ENCODE measurements at places on chromosomes 3 and 15.

DNA sequence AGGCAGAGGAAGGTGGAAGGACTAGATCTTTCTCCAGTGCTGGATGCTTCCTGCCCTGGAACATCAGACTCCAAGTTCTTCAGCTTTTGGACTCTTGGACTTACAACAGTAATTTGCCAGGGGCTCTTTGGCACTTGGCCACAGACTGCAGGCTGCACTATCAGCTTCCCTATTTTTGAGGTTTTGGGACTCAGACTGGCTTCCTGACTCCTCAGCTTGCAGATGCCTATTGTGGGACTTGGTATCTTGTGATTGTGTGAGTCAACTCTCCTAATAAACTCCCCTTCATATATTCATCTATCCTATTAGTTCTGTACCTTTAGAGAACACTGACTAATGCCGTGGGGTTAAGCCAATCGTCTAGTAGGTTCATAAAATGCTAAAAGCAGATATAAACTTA is 8.8 kb upstream of the B3GNT5 start:
- no peak for DNase-seq

GRCh38 chr3:55818485-55818884 is 331.4 kb upstream of the WNT5A start:
- DNase-seq, result no peak

DNA sequence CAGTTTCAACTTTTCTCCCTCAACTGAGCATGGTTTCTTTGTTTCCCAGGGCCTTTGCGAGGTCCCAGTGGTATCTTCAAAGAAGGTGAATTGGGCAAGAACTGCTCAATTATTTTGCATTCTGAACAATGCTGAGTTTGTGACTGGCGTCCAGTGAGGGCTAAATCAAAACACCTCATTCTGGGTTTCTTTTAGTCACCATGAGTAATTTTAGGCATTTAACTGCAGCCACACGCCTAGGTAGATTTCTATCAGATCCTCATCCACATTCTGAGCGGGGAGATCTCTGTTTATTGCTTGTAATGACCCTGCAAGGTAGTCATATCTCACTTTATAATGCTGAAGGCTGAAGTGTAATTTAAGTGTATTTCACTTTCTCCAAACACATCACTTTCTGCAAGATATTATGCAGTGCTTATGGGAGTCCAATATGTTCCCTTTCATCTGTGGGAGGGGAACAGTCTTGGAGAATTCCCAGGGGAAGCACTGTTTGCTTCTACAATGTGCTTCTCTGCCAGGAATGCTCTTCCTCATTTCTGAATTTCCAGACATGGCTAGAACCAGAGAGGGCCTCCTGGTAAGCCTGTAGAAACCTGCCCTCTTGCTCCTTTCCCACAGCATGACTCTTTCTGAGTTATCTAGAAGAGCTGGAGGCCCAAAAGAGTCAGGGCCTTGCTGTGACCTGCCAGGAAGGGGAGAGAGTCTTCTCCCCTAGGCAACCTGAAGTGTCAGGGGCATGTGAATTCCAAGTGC is 91.7 kb downstream of the FRMD4B start:
- no peak for DNase-seq

GRCh38 chr3:134328147-134328591 is 46.1 kb downstream of the AMOTL2 start:
- no peak for DNase-seq

GRCh38 chr15:101434032-101434920 is 55.2 kb downstream of the PCSK6 start:
- no peak for DNase-seq

DNA sequence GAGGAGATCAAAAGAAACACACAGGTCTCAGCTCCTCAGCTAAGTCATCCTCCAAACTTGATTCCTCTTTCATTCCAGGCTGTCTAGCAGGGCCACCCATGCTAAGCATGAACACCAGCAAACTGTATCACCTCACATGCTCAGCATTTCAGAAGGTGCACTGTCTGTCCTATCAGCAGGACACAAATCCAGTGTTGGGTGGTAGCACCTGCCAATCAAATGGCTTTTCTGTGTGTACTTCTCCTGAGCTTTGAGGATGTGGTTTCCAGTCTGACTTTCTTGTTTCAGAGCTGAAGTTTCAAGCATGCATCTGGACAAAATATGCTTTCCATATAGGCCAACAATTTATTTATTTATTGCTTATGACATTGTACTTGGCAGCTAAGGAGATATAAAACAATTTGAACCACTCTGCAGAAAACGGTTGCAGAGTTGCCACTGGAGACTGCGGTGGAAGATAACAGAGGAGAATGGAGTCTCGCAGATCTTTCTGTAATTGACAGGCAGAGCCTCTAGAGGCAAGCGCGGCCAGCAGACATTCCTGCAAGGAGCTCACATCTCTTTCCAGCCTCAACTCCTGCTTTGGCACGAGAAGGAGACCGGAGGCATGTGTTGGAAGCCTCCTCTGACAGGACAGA is 167.1 kb upstream of the WNT5A start:
- DNase-seq, result no peak

DNA sequence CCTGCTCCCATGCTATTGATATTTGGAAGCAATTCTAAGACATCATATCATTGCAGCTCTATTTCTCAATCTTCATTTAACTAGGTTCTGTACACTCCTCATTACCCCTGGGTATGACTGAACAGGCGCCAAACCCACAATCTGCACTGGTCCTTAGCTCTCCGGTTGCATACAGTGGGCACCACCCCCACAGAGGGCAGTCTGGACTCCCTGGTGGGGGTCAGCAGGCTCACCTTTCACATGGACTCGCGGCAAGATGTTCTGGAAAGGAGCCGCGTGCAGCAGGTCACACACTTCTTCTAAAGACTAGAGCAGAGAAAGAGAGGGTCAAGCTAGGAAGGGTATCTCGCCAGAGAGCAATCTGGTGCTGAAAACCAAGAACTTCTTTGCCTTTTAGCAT is 36.5 kb downstream of the NIPA2 start:
- DNase-seq, result no peak

DNA sequence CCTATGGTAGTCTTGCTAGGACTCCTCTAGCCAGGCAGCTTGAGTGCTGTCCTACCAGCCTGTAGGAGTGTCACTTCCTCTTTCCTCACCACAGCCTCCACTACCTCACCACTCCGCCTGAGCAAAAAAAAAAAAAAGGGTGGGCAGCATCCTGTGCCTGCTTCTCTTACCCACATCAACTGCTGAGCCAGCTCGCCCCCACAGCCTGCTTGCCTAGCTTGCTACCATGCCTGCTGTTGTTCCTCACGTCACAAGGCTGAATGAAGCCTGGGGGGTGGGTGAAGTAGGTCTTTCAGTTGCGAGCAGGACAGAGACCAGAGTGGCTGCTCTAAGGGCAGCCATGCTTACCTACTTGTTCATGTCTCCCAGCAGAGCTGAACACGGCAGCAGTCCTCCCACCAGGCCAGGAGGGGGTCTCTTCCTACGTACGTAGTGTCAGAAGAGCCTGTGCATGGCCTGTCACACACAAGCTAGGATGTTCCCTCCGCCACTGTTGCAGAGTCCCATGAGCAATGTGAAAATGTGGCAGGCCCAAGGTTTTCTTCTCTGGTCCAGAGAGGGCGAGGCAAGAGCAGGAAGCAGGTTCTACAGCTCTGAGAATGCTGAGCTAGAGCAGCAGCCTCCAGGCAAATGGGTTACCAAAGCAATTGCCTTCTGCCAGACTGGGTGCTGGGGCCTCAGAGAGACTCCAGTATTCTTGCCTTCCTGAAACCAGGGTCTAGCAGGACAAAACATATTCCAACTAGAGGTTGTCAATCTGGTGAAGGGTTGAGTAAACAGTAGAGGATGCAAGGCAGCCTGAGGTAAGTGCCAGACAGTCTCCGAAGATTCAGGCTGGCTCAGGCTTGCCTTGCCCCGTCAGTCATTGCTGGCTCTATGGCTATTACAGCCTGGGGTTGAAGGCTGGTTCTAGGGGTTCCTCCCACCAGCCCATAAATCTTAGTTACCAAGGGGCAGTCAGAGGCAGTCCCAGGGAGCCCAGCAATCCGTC is 8.1 kb downstream of the PPM1M start:
- DNase-seq, result no peak

- DNase-seq, result no peak
These were observed 366.2 kb upstream of the DPH6 start for GRCh38 chr15:35912196-35912595.

GRCh38 chr3:59143447-59143846 is 93.6 kb upstream of the CFAP20DC start:
- DNase-seq, result no peak

GRCh38 chr3:197711973-197712707 is 24.6 kb downstream of the RUBCN start:
- DNase-seq, result no peak

DNA sequence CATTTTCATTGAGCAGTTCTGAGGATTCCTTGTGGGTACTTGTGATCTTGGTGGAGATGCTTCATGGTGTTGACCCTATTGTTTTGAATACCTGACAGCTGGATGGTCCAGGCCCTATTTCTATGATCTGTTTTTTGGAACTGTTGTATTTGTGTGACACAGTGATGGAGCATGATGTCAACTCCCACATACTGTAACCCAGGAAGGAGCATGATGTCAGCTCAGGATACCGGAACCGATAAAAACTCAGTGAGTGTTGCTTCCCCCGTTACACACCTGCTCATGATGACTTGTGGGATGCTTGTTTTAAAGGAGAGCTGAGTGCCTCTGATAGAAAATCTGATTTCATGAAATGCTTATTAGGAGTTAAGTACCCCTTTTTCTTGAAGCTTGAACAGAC is 45.1 kb downstream of the ZBTB38 start:
- DNase-seq, result no peak

DNA sequence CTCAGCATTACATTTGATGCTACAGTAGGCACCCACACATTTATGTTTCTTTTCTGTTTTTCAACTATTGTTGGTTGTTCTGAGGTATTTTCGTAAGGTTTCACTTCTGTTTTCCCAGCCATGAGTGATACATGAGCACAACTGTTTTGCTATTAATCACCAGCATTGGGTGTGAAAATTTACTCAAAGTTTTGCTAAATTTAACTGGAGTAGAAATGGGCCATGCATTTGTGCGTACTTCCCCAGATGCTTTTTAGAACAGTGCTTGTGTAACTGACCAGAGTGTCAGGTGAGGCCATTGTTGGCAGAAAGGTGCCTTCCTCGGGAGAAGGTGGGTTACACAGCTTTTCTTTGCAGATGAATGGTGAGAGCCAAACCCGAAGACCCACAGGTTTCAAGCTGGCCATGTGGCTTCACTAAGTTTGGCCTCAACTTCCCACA is 70.4 kb downstream of the ST6GAL1 start:
- DNase-seq, result no peak

- peak; percentile 16 for DNase-seq
These were observed 107.5 kb upstream of the NSMCE3 start for GRCh38 chr15:29377161-29377560.

- no peak for DNase-seq
These were observed 159.5 kb downstream of the SPATA16 start for GRCh38 chr3:172981407-172981983.

- DNase-seq, result no peak
These were observed 37.9 kb downstream of the CLK3 start for GRCh38 chr15:74653426-74654102.

GRCh38 chr3:194592798-194593752 is 40.1 kb downstream of the TMEM44 start:
- DNase-seq, result no peak

GRCh38 chr3:194900854-194901522 is 215.3 kb downstream of the FAM43A start:
- no peak for DNase-seq

- no peak for DNase-seq
These were observed 500.0 kb upstream of the IL12A start for GRCh38 chr3:159488602-159489001.

GRCh38 chr3:10205451-10206165 is 40.9 kb downstream of the IRAK2 start:
- DNase-seq, result no peak

DNA sequence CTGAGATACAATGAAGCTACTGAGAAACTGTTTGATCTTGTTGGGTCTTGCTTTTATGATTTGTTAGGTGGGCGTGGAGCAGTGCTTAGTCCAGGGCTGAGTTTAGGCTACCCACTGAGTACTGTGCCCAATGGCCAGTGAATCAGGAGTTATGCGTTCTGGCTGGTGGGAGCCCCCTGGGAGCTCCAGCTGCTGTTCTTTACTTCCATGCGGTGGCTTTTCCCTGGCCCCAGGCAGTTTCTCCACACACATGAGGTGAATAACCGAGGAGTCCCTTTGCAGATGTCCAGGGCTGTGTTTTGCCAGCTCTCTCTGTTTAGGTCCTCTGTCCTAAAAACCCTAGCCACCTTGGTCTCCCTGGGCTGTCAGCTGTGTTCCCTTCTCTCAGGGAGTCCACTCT is 106.5 kb downstream of the KLF13 start:
- no peak for DNase-seq

DNA sequence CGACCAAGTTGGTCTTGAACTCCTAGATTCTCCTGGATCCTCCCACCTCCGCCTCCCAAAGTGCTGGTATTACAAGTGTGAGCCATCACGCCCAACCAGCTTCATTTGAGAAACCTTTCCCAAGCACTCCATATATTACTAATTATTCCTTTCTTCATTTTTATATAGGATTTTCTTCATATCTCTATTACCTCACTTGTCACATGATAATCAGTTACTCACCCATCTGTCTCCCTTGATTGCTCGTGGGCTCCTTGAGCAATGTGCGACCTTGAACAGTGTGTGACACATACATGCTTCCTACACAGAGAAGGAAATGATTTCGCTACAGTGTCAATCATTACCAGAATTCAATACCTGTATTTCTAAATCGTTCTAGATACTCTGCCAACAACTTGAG is 110.7 kb upstream of the C2CD4B start:
- DNase-seq, result no peak

Data from COR-L47 (cell line).